ENCODE measurements at places on chromosomes 16 and 17.

- no peak for DNase-seq
Observed at GRCh38 chr17:72591289-72592241, 470.7 kb downstream of the SOX9 start.

GRCh38 chr17:37458805-37459204, 30.9 kb upstream of the DUSP14 start:
- peak; percentile 57 for DNase-seq

- no peak for DNase-seq
Observed at GRCh38 chr16:82782715-82783251, 156.0 kb downstream of the CDH13 start.

DNA sequence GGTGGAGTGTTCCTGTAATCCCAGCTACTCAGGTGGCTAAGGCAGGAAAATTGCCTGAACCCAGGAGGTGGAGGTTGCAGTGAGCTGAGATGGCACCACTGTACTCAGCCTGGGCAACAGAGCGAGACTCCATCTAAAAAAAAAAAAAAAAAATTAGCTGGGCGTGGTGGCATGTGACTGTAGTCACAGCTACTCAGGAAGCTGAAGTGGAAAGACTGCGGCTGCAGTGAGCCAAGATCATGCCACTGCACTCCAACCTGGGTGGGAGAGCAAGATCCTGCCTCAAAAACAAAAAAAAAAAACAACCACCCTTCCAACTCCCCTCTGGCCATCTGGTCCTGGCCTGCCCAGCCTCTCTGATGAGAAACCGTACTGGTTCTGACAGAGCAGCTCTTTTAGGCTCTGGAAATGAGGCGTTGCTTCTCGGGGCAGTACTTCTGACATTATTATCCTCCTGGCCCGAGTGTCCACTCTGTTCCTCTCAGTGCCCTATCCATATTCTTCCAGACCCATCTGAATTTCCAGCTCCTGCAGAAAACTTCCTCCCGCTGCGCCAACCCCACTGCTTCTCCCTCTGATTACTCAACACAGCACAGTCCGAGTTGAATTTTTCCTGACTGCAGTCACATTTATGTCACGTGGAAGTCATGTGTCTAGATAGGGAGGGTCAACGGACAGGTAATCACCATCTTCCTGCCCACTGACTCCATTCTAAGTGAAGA, 13.3 kb downstream of the GGA2 start:
- DNase-seq = no peak

DNA sequence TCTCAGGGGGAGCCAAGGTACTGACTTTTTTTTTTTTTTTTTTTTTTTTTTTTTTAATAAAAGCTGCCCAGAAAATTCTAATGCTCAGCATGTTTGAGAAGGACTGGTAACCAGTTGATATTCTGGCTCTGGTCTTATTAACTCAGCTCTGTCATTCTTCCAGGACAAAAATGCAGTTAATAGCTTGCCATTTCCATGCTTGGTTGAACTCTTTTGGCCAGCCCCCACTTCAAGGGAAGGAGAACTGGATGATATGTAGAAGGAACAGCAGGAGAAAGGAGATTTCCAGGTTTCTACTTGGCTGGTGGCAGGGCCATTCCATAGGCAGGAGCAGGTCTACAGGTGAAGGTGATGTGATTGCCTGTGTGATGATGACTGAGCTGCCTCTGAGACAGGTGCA, 59.2 kb upstream of the TANC2 start:
- no peak for DNase-seq

DNA sequence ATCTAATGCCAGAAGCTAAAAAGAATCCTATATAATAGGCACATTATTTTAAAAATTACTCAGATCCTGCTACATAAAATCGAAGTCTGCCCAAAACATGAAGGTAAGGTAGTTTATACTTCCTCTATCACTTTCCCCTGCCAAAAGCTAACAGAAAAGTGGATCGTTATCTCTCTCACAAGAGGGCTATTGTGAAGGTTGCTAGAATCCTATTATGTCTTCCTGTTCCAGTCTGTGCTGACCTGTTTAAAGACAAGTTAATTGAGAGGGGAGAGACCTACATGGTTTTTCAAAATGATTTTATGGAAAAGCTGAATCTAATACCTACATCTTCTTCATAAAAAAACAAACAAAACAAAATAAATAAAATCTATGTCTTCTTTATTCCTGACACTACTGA, 1410.9 kb upstream of the CDH8 start:
- no peak for DNase-seq

- no peak for DNase-seq
Observed at GRCh38 chr17:65131240-65131639, 5.9 kb upstream of the RGS9 start.

DNA sequence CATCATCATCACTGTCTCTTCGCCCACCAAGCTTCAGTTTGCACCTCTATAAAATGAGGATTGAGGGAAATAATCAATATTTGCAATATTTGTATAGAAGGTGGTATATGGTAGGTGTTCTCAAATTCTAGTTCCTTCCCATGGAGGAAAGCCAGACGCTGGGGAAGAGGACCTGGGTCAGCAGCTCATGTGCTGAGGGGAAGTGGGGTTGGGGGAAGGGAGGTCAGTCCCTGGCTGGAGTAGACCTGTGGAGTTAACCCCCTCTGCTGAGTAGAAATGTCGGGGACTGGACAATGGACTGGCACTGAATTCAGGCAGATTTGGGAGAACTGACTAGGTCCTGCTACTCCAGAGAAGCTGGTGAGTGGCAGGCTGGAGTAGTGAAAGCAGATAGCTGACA, 12.8 kb upstream of the ITGB3 start:
- DNase-seq = no peak

DNA sequence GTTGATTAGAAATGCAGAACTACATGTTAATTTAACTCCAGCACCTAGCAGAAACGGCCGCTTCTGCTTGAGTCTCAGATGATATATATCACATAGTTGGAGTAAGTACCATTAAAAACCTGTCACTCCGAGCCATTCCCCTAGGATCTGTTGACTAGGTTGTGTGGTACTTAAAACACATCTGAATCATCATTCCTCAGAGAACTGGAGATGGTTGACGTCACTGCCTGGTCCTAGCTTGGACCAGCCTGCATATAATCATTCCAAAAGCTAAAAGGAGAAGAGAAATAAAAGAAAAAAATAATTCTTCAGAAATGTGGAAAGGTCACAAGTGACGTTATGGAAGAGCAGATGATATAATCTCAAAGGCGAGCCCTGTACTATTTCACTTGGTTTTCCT, 31.3 kb upstream of the RASL10B start:
- DNase-seq = no peak

DNA sequence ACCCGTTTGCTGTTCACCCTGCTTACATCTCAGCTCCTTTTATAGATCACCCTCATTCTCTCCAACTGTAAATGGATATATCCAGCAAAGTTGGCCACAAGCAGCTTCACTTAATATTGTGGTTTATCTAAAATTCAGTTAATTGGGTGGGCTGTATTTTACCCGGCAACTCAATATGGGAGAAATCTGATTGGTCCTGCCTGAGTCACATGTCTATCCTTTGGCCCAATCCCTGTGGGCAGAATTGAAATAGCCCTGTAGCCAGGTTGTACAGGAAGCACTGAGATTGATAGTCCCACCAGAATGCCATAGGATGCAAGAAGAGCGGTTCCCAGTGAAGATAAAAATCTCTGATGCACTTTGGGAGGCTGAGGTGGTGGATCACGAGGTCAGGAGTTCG, 73.2 kb downstream of the AIPL1 start:
- DNase-seq = no peak

GRCh38 chr17:44324092-44324570, 492 bp downstream of the SLC25A39 start:
- DNase-seq = no peak

DNA sequence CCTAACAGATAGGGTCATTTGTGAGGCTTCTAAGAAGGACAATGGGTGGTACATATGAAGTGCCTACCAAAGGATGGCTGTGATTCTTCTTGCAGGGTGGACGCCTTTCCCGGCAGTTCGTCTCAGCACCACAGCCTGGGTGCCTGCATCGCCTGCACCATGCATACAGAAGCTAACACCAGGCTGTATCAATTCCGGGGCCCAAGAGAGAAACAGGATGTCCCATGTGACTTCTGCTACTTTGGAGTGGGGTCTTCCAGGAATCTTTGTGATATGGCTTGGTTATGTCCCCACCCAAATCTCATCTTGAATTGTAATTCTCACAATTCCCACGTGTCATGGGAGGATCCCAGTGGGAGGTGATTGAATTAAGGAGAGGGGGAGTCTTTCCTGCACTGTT, 251.6 kb upstream of the TNRC6C start:
- DNase-seq = no peak

DNA sequence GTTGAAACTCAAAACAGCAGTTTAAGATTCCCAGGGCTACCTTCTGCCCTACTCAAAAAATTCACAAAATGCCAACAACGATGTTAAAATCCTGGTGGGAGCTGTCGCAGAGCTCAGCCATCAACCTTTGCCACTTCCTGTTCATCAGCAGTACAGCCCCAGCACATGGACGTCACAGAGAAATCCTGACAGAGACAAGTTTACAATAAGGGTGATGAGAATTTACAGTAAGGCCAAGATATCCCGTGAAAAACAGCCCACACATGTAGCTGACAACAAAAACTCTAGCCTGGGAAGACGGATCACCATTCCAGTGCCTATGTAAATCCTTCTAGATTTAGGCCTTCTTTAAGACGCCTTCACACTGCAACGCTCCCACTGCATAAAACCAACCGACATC, 18.8 kb downstream of the USP22 start:
- no peak for DNase-seq

DNA sequence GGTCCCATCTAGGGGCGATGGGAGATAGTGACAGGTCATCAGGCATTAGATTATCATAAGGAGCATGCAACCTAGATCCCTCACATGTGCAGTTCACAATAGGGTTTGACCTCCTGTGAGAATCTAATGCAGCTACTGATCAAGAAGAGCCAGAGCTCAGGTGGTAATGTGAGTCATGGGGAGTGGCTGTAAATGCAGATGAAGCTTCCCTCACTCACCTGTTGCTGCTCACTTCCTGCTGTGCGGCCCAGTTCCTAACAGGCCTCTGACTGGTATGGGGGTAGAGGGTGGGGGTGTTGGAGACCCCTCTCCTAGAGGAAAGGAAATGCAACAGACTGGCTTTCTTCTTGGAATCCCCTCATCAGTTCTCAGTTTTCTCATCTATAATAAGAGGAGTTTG, 131.4 kb downstream of the CA10 start:
- DNase-seq = no peak

DNA sequence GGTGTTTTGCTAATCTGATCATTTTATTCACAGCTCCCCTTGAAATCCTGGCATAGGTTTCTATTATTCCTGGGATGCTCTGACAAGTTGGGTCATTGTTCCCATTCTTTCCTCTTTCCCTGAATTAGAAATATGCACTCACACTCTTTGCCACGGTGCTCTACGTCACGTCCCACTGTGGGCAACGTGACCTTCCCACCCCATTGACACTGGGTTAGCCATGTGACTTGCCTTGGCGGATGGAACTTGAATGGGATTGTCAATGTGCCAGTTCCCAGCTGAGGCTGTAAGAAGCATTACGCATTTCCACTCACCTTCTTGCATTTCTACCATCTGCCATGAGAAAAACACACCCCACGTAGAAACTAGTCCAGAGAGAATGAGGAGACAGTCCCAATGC, 492.4 kb downstream of the SHISA9 start:
- no peak for DNase-seq

- no peak for DNase-seq
Observed at GRCh38 chr17:79452706-79453105, 158.1 kb downstream of the RBFOX3 start.

GRCh38 chr16:57711993-57712392, 17.4 kb downstream of the DRC7 start:
- no peak for DNase-seq
